ENCODE measurements at places on chromosomes 11 and 22.

DNA sequence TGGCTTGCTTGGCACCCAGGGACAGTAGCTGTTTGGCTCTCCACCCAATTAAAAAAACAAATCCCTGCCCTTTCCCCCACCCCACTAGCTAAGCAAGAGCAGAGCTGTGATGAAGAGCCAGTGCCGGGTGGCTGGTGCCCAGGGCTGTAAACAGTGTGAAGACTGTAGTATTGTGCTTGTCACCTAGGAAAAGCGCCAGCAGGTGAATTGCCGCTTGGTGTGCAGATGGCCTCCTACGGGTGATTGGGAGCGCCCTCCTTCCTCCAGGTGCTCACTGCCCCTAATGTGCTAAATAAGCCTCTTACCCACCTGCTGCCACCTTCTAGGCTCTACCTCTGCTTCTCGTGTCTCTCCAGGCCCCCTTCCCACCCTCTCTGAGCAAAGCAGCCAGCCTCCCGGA is 18.4 kb upstream of the RAPSN start:
- DNase-seq, result no peak

- DNase-seq, result no peak
These were observed 230.6 kb upstream of the PDGFD start for GRCh38 chr11:104394508-104394907.

DNA sequence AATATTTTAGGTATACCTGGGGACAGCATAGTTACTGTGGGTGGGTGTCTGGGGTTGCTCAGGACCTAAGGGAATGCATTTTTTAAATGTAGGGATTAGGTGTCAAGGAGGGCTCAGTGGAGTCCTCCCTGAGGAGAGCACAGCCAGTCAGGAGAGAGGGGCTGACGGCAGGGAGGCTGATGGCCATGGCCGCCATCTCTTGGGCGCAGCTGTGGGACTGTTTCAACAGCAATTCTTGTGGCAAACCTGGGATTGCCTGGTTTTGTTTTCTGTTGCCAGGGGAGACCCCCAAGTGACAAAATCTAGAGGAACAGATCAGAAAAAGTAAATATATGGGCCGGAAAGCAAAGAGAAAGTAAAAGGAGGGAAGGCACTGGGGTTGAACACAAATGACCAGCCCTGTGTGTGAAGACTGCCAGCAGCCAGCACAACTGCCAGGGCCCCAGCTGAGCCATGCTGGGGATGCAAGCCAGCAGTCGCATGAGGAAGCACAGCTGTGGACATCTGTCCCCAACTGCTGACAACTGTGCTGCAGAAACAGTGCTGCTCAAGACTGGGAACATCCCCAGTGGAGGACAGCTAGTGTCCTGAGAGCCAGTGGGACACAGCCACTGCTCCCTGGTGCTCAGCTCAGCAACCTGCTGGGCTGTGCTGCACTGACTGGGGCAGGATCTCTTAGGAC is 10.5 kb downstream of the MIF start:
- DNase-seq, result no peak

GRCh38 chr22:50222508-50222907 is 21.7 kb downstream of the SELENOO start:
- DNase-seq, result no peak
